ENCODE measurements at places on chromosomes 7 and 10.

- DNase-seq, result no peak
Measured at GRCh38 chr7:131808736-131809135, 252.3 kb upstream of the PODXL start.

DNA sequence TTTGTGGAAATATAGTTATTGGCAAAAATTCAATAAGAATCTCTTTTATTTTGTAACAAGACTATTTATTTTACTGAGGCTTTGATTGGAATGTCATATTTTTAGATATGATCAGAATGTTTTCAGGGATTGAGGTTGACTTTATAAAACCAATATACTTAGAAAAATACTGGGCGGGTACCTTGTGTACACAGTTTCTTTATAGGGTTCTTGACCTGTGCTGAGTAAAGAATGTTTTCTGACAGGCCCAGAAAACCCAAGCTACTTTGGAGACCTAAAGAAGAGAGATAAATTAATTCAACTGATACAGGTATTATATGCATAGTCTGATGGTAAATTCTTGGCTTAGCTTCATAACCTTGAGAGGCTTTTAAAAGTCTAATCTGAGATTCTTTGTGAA, 23.9 kb upstream of the SPAM1 start:
- DNase-seq, result no peak

- DNase-seq, result no peak
Measured at GRCh38 chr7:141239661-141240060, 165.8 kb downstream of the TMEM178B start.

GRCh38 chr7:12670743-12671520, 16.5 kb upstream of the ARL4A start:
- no peak for DNase-seq

GRCh38 chr10:110404413-110404812, 93.3 kb upstream of the DUSP5 start:
- no peak for DNase-seq

GRCh38 chr7:157391036-157391710, 54.4 kb downstream of the DNAJB6 start:
- no peak for DNase-seq

DNA sequence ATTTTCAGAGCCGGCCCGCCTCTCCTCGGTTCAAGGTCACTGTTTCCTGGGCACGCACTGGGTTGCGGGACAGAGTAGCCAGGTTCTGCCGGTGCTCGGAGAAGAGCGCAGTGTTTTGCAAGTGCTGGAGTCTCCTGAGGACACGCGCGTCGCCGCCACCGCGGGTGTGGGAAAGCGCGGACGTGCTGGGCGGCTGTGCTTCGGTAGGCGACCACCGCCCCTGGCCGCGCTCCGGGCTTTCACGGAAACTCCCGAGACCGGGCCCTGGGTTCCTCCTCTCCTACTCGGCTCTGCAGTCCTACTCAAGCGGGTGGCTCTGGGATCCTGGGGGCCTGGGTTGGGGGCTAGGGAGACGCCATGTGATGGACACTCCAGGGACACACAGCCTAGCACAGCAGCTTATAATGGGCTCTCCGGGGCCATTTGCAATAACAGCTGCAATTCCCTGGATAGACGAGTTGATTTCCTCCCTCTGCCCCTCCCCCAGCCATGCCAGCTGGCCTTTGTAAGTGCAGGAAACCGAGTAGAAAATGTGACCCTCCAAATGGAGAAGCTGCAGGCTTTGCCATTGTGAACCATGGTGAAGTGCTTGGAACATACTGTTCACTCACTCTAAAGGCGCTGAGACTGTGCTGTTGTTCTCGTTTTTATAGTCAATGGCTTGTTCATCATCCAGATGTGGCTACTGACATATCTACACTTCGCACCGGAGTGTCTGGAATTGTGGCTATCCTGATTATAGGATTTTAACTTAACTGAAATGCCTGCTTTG, 2.1 kb downstream of the FRAT1 start:
- no peak for DNase-seq

DNA sequence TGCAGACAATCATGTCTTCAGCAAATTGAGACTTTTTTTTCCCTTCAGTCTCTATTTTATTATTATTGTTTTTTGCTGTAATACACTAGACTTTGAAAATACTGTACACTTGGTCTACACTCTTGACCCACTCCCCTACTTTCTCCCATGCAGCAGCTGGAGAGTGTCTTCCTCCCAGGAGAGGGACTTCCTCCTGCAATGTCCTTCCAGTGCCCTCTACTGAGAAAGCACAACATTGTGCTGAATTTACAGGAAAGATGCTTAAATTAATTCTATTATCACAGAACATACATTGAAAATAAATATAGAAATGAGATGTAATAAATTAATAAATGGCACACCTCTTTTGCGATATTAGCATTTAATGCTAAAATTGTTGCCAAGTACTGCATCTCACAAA, 411.3 kb downstream of the CCSER2 start:
- no peak for DNase-seq

DNA sequence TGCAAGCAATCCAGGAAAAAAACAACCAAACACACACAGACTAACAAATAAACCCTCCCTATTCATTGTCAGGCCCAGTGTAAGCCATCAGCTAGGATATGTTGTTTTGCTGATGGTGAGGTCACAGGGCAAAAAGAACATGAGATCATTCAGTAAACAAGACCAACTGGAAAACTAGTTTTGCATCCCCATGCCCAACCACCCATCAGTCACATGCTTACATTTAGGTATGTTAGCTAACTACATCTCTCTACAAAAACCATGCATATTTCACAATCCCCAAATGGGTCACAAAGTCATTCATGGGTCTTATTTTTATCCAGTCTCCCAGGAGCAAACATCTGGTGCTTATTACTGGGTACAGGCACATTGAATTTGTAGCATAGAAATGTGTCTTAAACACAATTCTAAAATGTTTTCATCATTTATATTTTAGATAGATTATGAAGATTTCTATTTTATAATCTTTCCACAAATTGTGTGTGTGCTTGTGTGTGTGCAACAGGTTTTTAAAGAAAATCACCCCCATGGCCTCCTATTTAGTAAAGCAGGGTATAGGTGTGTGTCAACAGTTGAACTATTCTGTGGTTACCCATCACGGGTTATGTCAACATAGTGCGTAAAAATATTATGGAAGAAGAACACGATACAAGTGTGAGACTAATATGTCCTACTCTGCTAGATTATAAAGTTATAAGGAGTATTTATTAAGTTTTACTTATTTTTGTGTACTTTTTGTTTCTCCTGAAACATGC, 103.8 kb upstream of the AKR1E2 start:
- DNase-seq, result no peak

- no peak for DNase-seq
Measured at GRCh38 chr10:118395947-118396346, 53.8 kb upstream of the FAM204A start.

- DNase-seq, result no peak
Measured at GRCh38 chr7:50282813-50283605, 21.5 kb upstream of the IKZF1 start.

DNA sequence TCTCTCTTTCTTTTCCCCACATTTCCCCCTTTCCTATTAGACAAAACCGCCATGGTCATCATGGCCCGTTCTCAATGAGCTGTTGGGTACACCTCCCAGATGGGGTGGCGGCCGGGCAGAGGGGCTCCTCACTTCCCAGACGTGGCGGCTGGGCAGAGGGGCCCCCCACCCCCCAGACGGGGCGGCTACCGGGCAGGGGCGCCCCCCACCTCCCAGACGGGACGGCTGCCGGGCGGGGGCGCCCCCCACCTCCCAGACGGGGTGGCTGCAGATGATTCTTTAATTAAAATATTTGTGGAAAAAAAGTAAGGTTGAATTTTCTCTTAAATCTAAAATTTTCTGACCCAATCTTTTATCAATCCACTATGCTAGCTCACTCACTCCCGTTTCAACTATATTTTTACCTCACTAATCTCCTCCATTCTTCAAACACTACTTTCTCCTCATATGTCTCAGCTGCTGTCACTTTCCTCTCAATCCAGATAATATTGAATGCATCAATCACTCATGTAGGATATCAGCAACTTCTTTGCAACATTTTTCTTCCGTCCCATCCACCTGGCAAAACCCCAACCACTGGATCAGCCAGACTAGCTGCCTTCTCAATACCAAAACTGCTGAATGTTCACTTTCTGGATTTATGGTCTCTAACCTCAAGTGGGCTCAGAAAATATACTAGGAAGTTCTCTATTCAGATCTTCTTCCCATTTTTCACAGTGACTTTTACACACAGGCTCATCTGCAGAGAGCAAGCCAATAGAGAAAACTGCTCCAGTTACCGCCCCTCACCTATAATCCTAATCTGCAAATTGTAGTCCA, 81.1 kb upstream of the TRIM24 start:
- DNase-seq, result no peak

GRCh38 chr7:157601530-157601929, 264.7 kb downstream of the DNAJB6 start:
- DNase-seq, result no peak

GRCh38 chr10:106355450-106355849, 809.1 kb downstream of the SORCS1 start:
- no peak for DNase-seq

- DNase-seq, result no peak
Measured at GRCh38 chr7:16561943-16562342, 35.3 kb downstream of the LRRC72 start.

- no peak for DNase-seq
Measured at GRCh38 chr7:93902777-93903423, 3.5 kb upstream of the GNGT1 start.

- no peak for DNase-seq
Measured at GRCh38 chr7:113199841-113200240, 81.5 kb upstream of the SMIM30 start.

DNA sequence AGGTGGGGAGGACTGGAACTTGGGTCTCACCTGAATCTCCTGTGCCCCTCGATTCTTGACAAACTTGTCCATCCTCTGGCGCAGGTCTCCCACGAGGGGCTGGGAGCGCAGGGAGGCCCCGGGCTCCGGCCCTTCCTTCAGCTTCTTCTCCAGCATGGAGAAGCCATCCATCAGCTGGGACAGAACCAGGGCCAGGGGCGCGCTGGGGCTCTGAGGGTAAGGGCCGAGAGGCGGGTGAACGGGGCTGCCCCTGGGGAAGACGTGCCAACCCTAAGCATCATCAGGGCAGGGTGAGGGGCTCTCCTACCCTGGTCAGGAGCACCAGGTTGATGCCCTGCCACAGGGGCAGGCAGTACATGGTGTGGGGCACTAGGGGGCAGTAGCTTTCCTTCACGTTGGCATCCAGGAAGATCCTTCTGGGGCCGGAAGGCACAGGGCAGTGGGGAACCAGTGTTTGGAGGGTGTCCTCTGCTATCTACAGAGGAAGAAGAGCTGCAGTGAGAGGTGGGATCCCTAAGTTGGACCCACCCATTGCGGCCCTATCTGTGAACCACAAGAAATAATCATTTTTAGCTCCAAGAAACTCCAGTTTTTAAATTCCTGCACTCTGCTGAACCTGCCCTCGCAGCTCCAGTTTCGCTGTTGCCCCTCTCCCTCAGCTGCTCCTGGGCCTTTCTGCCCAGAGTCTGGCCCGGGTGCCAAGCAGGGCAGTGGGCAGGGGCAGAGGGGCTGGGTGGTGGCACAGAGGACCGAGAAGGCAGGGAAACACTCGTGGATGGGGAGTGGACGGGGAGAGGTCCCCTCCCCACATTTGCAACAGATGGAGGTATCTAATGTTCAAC, 10.8 kb upstream of the PYROXD2 start:
- DNase-seq, result peak; percentile 54

DNA sequence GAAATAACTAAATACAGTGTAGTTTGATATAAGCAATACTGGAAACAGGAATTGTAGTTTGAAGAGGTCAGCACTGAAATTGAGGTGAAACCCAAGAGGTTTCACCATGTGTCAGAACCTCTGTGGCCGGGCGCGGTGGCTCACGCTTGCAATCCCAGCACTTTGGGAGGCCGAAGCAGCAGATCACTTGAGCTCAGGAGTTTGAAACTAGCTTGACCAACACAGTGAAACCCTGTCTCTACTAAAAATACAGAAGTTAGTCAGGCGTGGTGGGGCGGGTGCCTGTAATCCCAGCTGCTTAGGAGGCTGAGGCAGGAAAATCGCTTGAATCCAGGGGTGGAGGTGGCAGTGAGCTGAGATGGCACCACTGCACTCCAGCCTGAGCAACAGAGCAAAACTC, 13.7 kb downstream of the AHCYL2 start:
- DNase-seq, result no peak

DNA sequence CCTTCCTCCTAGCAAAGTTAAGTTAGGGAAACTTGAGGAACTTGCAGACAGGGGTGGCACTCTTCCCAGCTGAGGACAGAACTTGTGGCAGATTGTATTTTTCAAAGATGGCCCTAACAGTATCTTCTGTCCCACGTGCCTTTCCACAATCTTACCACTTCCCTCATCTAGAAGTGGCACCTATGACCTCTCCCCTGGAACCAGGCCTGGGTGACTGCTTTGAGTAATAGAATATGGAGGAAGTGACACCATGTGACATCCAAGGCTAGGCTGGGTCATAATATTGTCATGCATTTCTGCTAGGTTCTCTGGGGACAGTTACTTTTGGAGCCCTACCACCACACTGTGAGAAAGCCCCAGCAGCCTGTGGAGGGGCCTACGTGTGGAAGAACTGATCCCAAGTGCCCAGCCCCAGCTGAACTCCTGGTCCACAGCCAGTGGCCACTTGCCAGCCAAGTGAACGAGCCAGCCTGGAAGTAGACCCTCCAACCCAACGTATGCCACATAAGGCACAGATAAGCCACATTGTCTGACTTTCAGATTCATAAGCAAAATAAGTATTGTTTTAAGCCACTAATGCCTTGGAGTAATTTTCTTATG, 193.7 kb downstream of the PTPN20 start:
- DNase-seq, result no peak

DNA sequence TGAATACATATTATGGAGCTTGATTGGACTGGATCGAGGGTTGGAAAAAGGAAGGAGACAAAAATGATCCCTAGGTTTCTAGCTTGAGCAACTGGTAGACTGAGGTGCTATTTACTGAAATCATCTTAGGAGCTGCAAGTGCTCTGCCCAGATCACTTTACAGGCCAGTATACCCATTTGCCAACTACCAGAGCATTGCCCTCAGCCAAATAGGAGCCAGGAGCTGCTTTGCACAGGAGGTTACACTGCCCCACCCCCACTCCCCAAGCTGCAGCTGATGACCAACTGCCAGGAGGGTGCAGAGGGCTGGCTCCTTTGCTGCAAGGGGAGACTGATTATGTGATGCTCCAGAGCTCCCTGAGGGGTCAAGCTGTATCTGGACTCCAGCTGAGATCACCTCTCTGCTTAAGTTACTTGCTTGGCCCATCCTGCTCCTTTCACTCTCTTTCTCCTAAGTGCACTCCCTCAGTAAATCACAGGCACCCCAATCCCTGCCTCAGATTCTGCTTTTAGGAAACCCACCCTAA, 275.4 kb downstream of the ZEB1 start:
- DNase-seq, result no peak

DNA sequence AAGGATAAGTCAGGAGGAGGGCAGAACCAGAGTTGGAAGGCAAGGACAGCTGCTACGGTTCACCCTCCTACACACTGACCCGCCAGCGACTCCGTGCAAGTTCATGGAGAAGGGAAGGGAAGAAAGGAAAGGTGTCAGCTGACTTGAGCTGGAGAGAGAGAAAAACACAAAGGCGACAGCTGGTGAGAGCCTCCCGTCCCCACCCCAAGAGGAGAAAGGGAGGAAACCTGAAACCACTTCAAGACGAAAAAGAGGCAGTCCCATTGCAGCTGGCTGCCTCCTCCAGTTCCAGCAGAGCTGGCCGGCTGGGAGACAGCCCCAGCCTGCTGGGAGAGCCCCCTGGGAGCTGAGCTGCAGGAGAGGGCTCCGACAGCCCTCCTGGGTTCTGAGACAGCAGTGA, 75.2 kb downstream of the PARD3 start:
- no peak for DNase-seq

- no peak for DNase-seq
Measured at GRCh38 chr10:58174831-58175230, 92.9 kb downstream of the IPMK start.

GRCh38 chr10:99393036-99393435, 37.4 kb downstream of the GOT1 start:
- DNase-seq, result no peak
